Stimulated activated CD8-positive, alpha-beta memory T cell treated with anti-CD3 and anti-CD28 coated beads, Interleukin-15, amount 100 ng/mL, for 4 hours (primary cell): ENCODE measurements at places on chromosomes 2 and 18.

DNA sequence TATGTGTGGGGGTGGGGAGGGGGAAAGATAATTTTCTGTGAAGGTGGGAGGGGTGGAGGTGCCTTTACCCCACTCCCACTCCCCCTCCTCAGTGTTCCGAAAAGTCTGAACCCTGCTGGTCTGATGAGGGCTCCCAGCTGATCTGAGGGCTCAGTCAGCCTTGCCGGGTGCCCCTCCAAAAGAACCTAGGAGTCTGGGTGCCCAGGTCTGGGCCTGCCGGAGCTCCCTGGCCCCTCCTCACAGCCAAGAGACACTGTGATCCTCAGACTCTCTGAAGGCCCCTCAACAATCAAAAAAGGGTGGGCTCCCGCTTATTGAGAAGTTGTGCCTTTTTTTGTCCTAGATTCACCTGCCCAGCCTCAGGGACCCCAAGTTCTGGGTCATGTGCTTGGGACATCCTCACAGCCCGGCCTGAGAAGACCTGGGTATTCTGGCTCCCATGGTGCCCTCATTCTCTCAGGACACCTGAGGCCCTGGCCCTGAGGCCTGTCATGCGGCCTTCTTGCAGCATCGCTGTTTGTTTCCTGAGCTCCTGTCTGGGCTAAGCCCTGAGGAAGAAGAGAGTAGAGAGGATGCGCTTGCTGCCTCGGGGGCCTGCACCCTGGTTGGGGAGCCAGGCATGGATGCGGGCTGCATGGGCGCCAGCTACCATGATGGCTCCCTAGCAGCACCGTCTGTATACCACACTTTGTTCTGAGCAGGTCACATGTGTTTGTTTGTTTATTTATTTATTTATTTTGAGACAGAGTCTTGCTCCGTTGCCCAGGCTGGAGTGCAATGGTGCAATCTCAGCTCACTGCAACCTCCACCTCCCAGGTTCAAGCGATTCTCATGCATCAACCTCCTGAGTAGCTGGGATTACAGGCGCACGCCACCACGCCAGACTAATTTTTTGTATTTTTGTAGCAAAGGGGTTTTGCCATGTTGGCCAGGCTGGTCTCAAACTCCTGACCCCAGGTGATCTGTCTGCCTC lies 44.0 kb downstream of the SDC1 start:
- no peak for DNase-seq

DNA sequence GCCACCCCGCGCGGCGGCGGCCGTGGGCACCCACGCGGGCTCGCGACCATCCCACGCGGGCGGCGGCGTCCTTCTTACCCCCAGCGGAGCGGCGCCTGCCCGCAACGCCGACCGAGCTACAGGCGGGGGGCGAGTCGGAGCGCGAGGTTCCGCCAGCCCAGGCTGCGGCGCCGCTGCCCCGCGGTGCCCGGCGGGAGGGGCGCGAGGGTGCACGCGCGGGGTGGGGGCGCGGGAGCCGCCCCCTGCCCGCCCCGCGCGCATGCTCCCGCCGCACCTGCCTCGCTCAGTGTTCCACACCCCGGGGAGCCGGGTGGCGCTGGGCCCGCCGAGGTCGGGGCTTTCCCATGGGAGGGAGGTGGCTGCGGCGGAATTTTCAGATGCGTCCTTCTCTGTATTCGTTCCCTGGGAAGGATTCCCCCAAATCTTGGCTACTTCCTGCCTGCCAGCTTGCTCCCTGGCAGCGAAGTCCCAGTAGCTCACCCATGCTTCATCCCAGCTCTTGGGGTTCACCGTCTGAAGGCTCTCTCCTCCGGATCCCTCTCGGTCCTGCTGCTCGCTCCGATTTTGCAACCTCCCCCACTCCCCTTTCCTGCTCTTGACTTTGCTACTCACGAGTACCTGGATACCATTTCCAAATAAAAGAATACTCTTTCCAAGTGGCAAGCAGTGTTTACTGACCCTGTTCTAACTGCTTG lies at the start of gene L3MBTL4:
Gene L3MBTL4 (minus strand): TSS at position 189 of the 695 bp plus-strand sequence. CDS start 103,286 bp downstream, outside the sequence.
- no peak for DNase-seq

GRCh38 chr2:225192869-225193268 lies 150.6 kb upstream of the DOCK10 start:
- DNase-seq, result no peak

DNA sequence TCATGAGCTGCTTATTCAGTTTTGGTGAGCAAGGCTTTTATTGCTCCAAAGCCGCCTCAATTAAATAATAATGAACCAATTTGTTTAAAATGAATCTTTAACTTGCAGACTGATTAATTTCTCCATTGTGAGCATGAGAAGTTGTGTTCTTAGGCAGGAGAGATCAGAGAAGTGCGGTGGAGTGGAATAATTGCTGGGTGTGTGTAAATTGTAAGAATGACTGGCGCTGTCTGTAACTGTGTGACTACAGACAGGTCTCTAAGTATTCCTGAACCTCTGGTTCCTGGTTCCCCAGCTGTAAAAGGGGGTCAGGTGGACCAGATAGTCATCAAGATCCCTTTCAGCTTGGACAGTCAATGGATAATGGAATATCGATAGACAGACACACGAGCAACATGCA lies 98.0 kb upstream of the EFEMP1 start:
- no peak for DNase-seq

- DNase-seq, result no peak
Measured at GRCh38 chr2:120480903-120481445, 135.0 kb downstream of the INHBB start.

GRCh38 chr18:68172842-68173549 lies 541.9 kb downstream of the TMX3 start:
- DNase-seq, result no peak

- no peak for DNase-seq
Measured at GRCh38 chr2:224211791-224212190, 172.7 kb upstream of the SERPINE2 start.

GRCh38 chr18:26307161-26307773 lies 81.0 kb downstream of the TAF4B start:
- no peak for DNase-seq

DNA sequence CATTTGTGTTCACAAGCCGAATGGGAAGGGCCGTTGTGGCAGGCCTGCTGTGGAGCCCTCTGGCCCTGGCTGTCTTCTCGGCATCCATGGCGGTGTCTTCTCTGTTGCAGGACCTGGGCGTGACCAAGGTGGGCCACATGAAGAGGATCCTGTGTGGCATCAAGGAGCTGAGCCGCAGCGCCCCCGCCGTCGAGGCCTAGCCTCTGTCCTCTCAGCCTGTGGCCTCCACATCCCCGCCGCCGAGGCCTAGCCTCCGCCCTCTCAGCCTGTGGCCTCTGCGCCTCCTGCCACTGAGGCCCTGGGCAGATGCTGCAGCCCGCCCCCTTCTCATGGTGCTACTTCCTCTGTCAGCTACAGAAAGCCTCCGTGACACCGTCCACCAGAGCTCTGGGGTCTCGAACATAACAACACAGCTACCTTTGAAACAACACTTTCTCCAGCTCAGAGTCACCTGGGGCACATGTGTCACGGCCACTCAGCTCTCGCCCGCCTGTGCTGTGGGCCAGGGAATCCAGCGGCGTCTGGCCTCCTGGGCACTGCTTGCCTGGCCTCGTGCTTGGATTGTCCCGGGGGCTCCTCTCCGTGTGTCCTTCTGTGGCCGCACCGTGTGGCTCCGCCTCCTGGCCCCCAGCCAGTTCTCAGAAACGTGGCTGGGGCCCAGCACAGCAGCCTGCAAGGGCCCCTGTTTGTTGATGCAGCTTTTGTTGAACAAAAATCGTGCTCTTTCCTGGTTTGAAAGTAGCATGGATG lies 97.1 kb downstream of the USP40 start:
- DNase-seq, result no peak

DNA sequence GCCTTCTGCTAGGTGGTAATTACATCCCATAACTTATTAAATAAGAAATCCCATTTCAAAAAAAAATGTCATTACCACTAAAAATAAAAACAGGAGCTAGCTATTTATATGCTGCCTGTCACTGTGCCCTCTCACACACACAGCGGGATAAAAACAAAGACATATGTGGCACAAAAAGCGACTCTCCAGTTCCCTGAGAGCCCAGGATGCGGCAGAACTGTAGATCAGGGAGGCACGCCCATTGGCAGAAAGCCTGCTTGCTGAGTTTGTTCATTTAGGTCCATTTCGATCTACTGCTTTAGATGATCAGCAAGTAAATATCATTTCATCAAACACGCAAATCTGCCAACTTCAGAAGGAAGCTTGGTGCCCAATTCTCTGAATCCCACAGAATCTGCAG lies 124.4 kb downstream of the TMEM163 start:
- DNase-seq, result no peak

- DNase-seq, result no peak
Measured at GRCh38 chr2:155815851-155816250, 516.7 kb downstream of the NR4A2 start.

- no peak for DNase-seq
Measured at GRCh38 chr2:182281276-182281675, 145.6 kb downstream of the PDE1A start.

- no peak for DNase-seq
Measured at GRCh38 chr2:18797133-18797845, 207.9 kb upstream of the NT5C1B start.

DNA sequence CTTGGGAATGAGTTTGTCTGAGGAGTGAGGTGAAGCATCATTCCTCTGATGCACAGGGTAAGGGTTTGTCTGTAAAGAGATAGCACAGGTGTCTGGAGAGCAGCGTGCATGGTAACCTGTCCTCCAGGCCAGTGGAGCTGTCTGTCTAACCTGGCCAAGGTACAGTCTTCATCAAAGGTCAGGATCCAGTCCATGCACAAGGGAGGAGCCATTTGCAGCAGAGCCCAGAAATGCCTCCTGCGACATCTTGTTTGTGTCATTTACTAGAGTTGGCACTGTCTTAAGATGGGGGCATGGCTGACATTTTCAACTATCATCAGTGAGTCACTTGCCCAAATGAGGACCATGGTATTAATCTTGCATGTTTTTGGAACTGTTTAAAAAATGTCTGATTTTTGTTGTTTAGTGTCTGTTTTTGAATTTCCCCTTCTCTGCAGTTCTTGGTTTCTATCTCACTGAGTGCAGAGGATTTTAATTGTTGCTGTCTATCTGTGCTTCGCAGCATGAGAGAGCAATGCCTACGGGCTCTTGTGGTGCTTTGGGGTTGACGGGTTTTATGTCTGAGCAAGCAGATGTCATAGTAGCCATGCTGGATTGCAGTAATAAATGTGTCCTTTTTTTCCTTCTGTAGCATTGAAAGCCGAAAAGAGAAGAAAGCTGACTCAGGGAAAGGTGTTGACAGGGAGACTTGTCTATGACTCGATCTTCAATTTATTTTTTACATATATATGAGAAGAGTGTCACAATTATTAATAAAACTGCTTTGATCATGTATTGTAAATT lies 91.3 kb downstream of the DPP4 start:
- DNase-seq, result no peak

- no peak for DNase-seq
Measured at GRCh38 chr18:76314015-76314414, 181.0 kb downstream of the ZNF516 start.

- no peak for DNase-seq
Measured at GRCh38 chr2:83565626-83566025, 893.5 kb downstream of the SUCLG1 start.

DNA sequence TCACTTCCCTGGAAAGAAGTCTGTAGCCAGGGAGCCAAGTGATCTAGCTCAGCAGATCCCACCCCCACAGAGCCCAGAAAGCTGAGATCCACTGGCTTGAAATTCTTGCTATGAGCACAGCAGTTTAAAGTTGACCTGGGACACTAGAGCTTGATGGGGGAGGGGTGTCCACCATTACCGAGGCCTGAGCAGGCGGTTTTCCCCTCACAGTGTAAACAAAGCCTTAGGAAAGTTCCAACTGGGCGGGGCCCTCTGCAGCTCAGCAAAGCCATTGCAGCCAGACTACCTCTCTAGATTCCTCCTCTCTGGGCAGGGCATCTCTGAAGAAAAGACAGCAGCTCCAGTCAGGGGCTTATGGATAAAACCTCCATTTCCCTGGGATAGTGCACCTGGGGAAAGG lies 887.2 kb upstream of the LRATD1 start:
- DNase-seq, result no peak

- no peak for DNase-seq
Measured at GRCh38 chr2:16386031-16386430, 279.6 kb downstream of the CYRIA start.

DNA sequence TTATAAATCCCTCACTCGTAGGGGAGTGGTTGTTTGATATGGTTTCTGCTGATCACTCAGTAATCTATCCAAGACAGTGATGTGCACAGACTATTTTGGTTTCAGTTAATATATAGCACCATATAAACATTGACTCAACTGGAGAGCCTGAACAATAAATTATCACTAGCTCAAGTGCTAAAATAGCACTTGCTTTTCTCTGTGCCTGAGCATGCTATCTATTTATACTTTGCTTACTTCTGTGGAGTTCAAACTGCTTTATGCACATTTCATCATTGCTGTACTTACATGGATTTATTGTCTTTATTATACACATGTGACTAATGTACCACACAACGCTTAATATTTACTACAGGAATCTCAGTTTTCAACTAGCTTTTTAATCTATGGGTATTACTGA lies 133.6 kb downstream of the BCL2 start:
- no peak for DNase-seq

DNA sequence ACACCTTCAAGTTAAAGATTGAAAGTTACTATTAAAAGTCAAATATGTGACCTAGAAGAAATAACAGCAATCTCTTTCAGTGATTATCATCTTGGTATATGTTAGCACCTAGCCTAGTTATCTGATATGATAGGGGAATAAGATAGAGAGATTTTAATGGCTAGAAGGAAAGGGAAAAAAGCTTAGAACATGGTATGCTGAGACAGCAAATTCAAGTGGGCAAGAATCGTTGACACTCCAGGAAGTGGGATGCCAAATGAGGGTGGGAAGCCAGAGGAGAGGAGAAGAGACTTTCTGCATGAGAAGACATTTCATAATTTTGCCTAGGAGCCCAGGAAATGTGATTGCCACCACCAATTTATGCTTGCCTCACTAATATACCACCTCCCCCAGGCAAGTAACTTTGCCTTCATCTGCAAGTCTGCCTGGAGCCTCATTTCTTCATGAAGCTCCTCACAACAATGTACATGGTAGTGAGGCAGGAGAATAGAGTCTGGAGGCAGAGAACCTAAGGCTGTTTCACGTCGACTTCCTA lies 504.9 kb downstream of the TNS1 start:
- DNase-seq, result no peak

DNA sequence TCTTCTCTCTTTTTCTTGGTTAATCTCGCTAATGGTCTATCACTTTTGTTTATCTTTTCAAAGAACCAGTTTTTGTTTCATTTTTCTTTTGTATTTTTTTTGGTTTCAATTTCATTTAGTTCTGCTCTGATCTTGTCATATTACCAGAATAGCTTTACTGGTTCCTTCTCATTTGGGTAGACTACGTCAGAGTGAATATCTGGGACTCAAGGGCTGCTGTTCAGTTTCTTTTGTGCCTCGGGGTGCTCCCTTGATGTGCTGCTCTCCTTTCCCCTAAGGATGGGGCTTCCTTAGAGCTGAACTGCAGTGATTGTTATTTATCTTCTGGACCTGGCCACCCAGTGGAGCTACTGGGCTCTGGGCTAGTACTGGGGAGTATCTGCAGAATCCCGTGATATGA lies 29.4 kb upstream of the IL1RN start:
- no peak for DNase-seq
